ENCODE measurements at places on chromosomes 1 and 21. TPM values are rescaled to one million over a fixed set of nuclear protein-coding genes. Genes with fewer than 3 reads are reported as not detected.

- peak; percentile 79 for DNase-seq
Observed at GRCh38 chr1:1782399-1783221, 4.3 kb upstream of the NADK start.

DNA sequence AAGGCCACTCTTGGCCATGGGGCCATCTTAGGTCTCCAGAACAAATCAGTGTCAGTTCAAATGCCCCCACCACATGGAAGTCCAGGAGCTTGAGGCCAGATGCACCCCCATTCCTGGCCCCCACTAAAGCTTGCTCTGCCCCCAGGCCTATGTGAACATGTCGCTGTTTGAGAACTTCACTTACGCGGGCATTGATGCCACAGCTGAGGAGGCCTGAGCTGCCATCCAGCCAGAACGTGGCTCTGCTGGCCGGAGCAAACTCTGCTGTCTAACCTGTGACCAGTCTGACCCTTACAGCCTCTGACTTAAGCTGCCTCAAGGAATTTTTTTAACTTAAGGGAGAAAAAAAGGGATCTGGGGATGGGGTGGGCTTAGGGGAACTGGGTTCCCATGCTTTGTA lies 15.1 kb upstream of the MPL start:
- DNase-seq = no peak

DNA sequence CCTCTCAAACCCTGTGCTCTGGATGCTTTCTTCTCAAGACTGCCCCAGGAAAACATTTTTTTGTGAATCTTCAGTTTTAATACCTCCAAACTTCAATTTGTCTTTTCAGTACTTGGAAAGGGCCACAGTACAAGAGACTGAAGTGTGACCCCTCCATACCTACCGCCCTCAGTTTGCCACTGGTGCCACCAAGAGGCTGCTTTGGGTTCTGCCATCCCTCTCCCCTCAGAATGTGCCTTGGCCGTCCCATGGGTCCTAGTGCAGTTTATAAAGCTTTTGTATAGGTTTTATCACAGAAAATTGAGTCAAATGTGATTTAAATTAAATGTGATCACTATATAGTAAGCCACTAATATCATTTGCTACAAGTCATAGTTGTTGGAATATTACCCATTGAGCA lies 60.8 kb upstream of the PGD start:
- peak; percentile 77 for DNase-seq

GRCh38 chr21:17901458-17902079 lies 82.4 kb upstream of the C21orf91 start:
- DNase-seq = no peak

GRCh38 chr1:150579945-150580642 lies 684 bp upstream of the MCL1 start:
- DNase-seq = no peak

- peak; percentile 95 for DNase-seq
Observed at GRCh38 chr1:156480411-156481192, 20.0 kb downstream of the MEF2D start.

FLG gene
- not detected for total RNA-seq

ABCA4 gene
- total RNA-seq = 0.08 TPM

EPRS1 gene
- total RNA-seq = 133 TPM

FMO4 gene
- total RNA-seq = 1.0 TPM

MIXL1 gene
- total RNA-seq = 2.6 TPM

DNA sequence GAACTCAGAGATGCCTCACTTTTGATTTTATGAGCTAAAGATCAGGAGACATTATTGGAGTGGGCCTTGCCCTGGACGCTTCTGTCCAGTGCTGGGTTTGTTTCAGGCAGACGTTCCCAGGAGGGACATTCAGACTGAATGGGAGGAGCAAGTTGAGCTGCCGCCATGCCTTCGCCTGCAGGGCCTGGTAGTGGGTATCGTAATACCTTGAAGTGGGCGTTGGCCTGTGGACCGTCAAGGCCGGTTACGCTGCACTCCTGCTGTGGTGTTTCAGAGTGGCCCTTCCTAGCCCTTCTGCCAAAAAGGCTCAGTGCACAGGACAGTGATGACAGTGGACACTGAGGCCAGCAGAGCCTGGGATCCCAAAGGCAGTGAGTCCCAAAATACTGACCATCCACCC lies 1.6 kb downstream of the FAM3B start:
- no peak for DNase-seq

DNA sequence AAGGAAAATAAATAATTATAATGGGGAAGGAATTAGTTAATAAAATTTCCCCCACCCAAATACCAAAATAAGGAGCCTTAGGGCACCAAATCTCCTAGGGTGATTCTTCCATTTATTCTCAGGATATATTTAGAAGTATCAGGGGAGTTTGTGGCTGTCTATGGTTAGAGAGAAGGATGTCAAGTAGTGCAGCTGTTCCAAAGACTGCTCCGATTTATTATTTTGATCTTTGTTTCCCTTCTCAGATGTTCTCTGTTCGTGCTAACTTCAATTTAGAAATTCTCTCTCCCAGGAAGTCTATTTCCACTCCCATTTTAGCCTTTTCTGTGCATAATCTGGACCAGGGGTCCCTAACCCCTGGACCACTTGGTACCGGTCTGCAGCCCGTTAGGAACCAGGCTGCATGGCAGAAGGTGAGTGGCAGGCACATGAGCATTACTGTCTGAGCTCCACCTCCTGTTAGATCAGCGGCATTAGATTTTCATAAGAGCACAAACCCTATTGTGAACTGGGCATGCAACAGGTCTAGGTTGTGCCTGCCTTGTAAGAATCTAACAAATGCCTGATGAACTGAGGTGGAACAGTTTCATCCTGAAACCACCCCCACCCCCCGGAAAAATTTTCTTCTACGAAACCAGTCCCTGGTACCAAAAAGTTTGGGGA lies 9.3 kb upstream of the MAST2 start:
- DNase-seq = no peak

CELA2B gene
- not detected for total RNA-seq

- DNase-seq = no peak
Observed at GRCh38 chr1:15179485-15179883, 25.9 kb downstream of the TMEM51 start.

DNA sequence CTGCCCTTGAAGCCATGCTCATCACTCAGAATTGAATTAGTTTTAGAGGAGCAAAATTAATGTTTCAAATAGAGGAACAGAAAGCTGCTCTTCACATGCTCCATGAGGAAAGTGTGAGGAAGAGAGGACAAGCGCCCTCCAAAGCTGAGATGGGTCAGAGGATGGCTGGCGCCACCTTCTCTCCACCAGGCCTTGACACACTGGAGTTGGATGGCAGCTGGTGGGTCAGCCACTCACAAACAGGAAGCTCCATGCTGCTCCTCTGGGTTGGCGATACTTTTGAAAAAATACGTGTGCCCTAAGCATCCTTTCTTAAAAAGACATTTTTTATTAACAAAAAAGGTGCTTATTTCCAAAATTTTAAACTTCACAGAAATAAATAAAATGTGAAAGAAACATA lies 3.1 kb upstream of the CD2 start:
- DNase-seq = no peak
